ENCODE measurements at places on chromosomes 12 and 14.

DNA sequence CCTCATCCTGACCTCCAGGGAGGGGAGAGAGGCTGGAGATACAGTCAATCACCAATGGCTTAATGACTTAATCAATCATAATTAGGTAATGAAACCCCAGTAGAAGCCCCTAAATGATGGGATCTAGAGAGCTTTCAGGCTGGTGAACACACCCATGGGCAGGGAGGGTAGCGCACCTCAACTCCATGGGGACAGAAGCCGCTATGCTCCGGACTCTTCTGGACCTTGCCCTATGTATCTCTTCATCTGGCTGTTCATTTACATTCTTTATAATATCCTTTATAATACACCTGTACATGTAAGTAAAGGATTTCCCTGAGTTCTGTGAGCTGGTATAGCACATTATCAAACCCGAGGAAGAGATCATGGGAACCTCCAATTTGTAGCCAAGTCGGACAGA, 205.9 kb downstream of the STXBP6 start:
- no peak for DNase-seq

DNA sequence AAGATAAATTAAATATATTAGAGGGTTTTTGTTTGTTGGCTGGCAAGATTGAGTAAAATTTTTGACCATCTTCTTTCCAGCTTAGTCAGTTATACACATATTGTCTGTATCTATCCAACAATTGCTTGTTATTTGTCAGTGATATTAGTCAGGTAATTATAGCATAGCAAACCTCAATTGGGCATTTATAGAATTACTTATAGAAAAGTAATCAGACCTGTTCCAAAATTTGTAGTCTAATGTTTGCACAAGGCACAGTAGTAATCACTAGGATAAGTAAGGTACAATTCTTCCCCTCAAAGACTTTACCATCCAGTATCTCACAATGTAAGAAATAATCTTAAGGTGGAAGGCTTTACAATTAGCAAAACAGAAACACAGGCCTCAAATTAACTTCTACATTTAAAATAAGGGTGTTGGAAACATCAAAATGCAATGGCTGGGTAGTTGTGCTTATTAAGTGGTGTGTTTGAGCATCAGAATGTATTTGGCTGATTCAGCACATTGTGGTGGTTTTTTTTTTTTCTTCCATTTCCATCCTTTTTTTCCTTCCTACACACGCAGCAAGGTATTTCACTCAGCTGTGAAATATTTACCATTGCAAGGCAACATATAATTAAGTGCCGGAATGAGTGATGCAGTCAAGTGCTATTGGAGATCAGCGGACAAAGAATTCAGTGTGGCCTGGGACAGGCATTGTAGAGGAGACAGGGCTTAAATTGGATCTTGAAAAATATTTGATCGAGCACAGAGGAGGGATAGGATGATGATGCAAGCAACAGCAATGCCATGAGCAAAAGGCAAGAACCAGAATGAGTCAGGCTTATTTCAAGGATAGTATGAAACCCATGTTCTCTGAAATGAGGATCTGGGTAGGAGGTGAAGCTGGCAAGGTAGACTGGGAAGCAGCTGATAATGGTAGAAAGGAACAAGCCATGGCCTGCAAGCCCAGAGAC, 178.2 kb downstream of the AKAP6 start:
- DNase-seq: no peak

- DNase-seq: no peak
Observed at GRCh38 chr14:24392325-24393091, 6.3 kb upstream of the NYNRIN start.

DNA sequence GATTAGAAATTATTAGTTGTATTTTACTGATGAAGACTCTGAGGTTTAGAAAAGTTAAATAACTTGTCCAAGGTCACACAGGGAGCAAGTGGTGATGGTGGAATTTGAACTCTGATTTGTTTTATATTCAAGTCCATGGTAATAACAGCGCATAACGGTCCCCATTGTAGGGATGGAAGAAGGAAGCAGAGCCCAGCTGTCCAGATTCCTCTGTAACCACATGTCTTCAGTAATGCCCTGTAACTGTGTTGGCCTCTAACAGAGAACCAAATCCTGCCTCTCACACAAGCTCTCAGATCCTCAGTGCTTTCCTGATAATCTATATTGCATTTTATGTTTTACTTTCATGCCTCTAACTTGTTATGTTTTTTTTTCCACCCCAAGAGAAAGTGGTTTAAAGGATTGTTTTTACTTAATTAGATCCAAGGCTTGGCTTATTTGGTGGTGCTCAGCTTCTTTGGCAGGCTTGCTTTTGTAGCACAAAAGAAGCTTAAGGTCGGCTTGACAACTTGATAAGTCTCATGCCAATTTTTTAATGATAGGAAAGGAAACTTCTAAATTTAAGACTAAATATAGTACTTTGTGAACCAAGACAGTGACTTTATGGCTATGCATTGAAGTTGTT, 105.1 kb upstream of the SEL1L start:
- DNase-seq: no peak

DNA sequence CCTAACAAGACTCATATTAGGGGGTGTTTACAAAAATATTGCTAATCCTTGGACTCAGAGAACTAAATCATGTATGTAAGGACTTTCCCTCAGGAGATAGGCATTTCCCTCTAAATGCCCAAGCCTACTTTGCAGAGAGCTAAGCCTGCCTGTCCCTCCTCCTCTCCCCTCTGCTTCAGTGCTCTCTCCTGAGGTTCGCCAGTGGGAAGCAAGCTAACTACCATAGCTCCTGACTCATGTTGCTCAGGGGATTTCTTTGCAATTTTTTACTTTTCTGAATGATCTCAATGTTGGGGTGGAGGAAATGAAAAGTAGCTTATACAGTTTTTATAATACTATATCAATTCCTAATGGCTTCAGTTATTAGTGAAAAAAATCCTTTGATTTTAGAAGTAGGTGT, 29.6 kb downstream of the IFT43 start:
- no peak for DNase-seq
